ENCODE measurements at places on chromosomes 4 and X.

GRCh38 chrX:7294483-7294882 is 146.5 kb upstream of the PUDP start:
- H3K36me3 ChIP-seq: no peaks in the 10 kb centered on the region
- H3K4me1 ChIP-seq: no peaks in the 10 kb centered on the region
- DNase-seq: no peak
- H3K4me3 ChIP-seq: no peak overlapping the region

GRCh38 chr4:15003891-15004738 is 1.8 kb downstream of the CPEB2 start:
- DNase-seq: peak; percentile 17
- no peaks in the 10 kb centered on the region for H3K27me3 ChIP-seq
- peak overlapping the region; percentile 66 for H3K27ac ChIP-seq
- peaks cover 46% of the 10 kb centered on the region for H3K36me3 ChIP-seq
- peak overlapping the region; percentile 76 for H3K4me3 ChIP-seq

DNA sequence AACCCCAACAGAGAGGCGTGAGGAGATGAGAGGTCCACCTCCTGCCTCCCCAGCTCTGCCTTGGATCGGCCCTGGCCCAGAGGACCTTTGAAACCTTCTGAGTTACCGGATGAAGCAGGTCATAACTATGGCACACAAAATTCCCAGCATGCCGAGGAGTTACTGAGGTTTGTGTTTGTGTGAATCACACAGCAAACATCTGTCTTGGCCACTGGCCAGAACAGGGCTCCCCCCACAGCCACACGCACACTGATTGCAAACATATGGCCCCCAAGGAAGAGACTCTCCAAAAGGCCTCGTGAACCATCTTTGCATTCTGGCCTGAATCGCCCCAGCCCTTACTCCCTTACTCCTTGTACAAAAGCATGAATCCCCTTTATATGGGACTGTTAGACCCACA is 18.9 kb downstream of the RPS4X start:
- no peaks in the 10 kb centered on the region for H3K36me3 ChIP-seq
- peak; percentile 20 for DNase-seq

DNA sequence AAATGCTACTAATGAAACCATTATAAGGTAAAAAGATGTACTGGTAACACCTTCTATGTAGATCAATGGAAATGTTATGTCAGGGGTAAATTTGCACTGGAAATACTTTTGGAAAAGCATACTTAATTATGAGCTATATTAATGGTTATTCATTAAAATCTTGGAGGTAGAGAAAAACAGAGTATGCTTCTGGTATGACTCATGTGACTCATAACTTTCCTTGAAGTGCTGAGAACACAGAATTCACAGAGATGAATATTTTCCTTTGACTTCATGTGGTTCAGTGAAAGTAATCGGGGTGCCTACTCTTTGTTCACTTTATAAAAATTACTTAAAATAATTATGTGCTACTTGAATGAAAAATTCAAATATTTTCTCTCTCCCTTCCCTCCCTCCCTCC is 254.2 kb downstream of the KCTD8 start:
- H3K36me3 ChIP-seq: no peaks in the 10 kb centered on the region
- H3K4me1 ChIP-seq: no peaks in the 10 kb centered on the region
- H3K27ac ChIP-seq: no peak overlapping the region
- no peak overlapping the region for H3K4me3 ChIP-seq

DNA sequence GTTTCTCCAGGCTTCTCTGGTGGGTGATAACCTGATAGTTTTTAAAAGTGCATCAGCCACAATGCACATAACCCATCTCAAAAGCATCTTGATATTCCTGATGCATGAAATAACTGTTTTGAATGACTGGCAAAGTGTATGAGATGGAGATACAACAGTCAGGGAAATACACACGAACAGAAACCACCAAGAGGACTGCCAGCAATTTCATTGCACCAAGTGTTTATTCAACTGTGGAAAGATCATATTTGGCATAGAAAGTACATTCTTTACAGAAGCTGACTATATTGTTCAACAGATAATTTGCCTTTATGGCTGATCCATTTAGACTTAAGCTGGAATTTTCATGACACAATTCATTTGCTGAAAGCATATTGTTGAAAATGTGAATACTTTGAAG is 139.5 kb downstream of the SLIT2 start:
- H3K27ac ChIP-seq: no peak overlapping the region
- DNase-seq: no peak
- H3K4me1 ChIP-seq: no peaks in the 10 kb centered on the region
- H3K4me3 ChIP-seq: no peak overlapping the region
- H3K27me3 ChIP-seq: no peaks in the 10 kb centered on the region

DNA sequence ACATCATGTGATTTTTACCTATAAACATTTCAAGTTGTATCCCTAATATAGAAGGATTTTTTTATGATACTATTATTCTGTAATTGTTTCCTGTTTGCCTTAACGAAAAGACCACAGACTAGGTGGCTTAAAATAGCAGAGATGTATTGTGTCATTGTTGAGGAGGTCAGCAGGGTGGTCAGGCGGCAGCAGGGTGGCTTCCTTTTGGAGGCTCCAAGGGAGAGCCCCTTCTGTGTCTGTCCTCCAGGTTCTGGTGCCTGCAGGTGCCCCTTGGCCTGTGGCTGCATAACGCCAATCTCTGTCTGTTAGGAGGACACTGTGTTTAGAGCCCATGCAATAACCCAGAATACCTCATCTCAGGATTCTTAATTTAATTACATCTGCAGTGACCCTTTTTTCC is 118.1 kb downstream of the TBL1X start:
- no peak for DNase-seq
- H3K36me3 ChIP-seq: no peaks in the 10 kb centered on the region
- no peak overlapping the region for H3K4me3 ChIP-seq
- no peak overlapping the region for H3K27ac ChIP-seq
- H3K27me3 ChIP-seq: no peaks in the 10 kb centered on the region

- no peak for DNase-seq
- no peak overlapping the region for H3K27ac ChIP-seq
- no peaks in the 10 kb centered on the region for H3K27me3 ChIP-seq
- H3K36me3 ChIP-seq: no peaks in the 10 kb centered on the region
Measured at GRCh38 chr4:183912585-183912984, 7.5 kb downstream of the STOX2 start.

GRCh38 chr4:158521484-158522088 is at the start of gene RXFP1:
Gene RXFP1, plus strand, starts transcription at chr4:158521882. Its CDS starts 95 bp downstream, at chr4:158521977.
- no peaks in the 10 kb centered on the region for H3K36me3 ChIP-seq
- H3K27me3 ChIP-seq: no peaks in the 10 kb centered on the region
- peaks cover 17% of the 10 kb centered on the region for H3K4me1 ChIP-seq
- H3K27ac ChIP-seq: no peak within 1 kb of the TSS
- no peak within 1 kb of the TSS for H3K4me3 ChIP-seq
- no peak for DNase-seq
